ENCODE measurements at places on chromosomes 1 and 21.

DNA sequence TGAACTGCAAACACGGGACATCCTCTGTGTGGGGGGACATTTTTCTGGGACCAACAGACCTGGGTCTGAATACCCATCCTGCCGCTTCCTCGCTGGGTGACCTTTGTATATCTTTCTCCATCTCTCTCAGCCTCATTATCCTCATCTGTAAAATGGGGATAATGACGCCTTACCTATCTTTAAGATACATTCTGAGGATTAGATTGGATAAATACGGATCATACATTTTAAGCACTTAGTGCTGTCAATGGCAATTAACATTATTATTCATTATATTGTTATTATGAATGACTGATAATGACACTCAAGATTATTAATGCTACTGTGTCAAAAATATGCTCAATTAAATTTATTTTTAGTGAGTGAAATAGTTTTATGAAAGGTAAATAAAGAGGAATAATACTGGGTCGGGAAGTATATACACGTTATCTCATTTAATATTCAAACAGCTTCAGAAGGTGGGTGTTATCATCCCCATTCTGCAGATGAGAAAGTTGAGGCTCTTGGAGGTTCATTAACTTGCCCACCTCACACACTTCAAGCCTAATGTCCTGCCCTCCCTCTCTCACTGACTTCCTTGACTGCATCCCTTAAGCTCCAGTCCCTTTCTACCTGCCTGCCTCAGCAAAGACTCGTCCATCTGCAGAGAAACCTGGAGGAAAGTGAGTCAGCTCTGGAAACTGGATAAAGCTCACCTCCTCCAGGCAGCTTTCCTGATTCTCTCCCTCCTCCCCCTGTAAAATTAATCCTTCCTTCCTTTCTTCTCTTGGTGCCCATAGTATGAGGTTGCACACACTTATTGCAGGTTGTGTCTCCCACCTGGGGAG lies 120.7 kb upstream of the JUN start:
- no peak for DNase-seq

- DNase-seq: no peak
Measured at GRCh38 chr21:33390479-33390878, 12.7 kb upstream of the IFNGR2 start.

- no peak for DNase-seq
Measured at GRCh38 chr1:100661176-100661575, 58.4 kb upstream of the VCAM1 start.

DNA sequence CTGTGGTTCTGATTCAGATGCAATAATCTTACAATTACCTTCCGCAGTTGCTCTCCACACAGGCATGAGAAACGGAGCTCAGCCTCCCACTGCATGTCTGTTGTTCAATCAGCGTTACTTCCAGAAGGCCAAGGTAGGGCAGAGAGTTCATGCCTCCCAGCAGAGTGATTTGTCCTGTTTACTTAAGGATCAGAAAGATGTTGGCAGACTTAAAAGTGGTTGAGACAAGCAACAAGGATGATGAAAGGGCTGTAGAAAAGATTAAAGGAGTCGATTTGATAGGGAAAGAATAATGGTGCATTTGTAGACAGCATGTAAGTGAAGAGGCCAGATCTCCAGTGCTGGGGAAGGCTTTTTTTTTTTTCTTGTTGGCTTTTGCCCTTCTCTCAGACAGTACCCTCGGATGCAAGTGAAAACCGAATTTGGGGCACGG lies 26.6 kb downstream of the ARMH1 start:
- DNase-seq: no peak

- DNase-seq: no peak
Measured at GRCh38 chr1:119220991-119221390, 80.5 kb upstream of the WARS2 start.

DNA sequence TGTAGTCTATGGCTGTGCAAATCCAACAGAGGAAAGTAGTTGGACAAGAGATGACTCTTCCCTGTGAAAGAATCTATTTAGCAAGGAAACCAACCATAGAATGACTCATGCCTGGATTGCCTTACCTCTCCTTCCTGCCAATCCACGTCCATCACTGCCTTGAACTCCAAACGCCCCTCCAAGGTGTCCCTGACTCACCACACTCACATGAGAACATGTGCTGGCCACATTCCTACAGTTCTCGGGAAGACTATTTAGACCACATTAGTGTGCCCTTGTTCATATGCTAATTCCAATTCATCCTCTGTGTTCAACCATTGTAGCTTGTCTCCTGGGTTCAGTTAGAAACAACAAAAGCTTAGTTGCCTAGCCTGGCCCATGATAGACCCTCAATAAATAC lies 157.3 kb downstream of the SLC30A10 start:
- no peak for DNase-seq

Measured in GDM1 (cell line).